ENCODE measurements at places on chromosomes 2 and 18. TPM values are rescaled to one million over a fixed set of nuclear protein-coding genes. Genes with fewer than 3 reads are reported as not detected.

Gene LRRC30
- total RNA-seq = not detected

- no peak for DNase-seq
Observed at GRCh38 chr2:171409436-171409971, 24.3 kb downstream of the METTL8 start.

DNA sequence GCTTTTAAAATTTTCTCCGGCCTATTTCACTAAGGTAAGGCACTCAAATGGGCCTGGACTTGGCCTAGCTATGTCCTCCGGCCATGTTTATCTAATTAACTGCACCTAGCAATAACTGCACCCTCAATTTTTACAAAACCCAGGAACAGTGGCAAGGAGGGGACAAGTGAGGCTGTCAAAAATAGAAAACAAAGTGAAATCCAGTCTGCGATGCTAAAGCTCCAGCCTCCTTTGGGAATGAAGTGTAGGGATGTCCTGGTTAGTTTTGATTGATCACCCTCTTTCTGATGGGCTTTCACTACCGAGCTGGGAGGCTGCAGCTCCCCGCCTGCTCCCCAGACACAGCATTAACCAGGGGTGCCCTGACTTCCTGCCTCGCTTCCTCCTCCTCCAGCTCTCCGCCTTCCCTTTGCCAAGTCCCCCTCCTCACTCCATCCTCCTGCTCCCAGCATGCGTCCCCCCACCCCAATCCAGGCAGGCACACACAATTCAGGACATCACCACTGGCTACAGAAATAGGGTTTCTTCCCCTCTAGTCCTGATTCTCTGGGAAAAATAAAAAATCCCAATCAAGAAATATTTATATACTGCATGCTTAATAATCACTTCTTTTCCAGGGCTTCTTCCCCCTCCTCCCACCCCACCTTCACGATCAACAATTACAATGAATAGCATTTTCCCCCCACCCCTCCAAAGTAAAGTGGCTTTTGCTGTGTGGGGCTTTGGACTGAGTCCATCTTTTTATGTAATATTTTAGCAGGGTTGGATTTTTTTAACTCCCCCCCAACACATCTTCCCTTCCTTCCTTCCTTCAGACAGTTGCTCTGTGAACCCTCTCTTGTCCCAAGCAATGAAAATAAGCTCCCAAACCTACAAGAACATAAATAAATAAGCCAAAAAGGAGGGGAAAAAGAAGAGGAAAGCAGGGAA, 3.3 kb upstream of the POU3F3 start:
- no peak for DNase-seq

DNA sequence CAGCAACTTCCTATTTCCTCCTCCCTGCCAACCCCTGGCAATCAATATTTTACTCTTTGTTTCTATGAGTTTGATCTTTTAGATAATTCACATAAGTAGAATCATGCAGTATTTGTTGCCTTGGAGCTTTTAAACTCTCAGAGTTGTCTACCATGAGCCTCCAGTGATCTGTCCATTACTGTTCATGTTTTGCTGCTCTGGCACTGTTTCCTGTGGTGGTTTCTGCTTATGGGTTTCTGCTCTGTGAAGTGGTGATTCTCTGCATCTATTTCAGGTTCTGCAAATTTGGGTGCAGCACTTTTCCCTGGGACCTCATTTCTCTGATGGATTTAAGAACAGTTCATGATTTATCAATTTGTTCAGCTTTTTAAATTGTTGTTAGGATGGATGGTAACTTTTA, 908.1 kb upstream of the FANCL start:
- no peak for DNase-seq

GRCh38 chr2:100818003-100818605, 1.8 kb upstream of the NPAS2 start:
- no peak for DNase-seq

Data from right lobe of liver (tissue), 6 donors.